ENCODE measurements at places on chromosomes 6 and 20.

GRCh38 chr20:34673412-34673811, 3.5 kb downstream of the PIGU start:
- no peak for DNase-seq

- no peak for DNase-seq
These were observed 50.9 kb downstream of the MAP7 start for GRCh38 chr6:136499370-136499769.

DNA sequence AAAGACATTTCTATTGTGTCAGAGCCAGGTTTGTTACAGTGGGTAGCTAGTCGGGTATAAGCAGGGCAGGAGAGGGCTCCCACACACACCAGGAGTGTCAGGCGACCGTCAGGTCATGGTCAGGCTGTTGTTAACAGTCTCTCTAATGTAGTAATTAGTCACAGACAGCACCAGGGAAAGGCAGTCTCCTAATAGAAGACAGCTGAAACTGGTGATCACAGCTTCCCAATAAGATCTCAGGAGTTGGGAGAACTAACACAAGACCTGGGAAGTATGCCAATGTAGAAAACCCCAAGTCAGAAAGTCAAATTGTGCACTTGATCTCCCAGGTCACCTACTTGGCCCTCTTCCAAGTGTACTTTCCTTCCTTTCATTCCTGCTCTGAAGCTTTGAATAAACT, 53.0 kb upstream of the GPR6 start:
- no peak for DNase-seq

DNA sequence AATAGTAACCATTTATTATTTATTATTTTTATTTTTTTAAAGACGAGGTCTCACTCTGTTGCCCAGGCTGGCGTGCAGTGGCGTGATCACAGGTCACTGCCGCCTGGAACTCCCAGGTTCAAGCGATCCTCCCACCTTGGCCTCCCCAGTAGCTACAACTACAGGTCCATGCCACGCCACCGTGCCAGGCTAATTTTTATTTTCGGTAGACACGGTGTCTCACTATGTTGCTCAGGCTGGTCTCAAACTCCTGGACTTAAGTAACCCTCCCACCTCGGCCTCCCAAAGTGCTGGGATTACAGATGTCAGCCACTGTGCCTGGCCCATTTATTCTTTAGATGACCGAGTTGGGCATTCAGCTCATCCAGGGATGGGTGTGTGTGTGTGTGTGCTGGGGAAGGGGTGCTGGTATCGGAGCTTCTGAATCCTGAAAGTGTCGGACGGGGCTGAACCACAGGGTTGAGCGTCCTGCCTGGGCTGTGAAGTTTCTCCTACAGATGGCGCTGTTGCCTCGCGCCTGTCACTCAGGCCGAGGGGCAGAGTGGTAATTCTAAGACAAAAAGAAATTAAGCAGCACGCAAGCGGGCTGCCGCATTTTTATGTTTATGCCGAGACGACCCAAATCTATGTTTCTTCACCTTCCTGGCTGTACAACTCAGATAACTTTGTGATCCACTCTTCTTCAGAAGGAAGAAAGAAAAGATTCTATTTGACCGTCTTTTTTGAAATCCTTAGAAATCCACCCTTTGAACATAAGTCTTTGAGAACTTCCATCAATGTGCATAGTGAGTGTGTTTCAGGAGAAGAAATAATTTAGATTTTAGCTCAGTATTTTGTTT, 252.8 kb downstream of the CDH26 start:
- DNase-seq: no peak

- peak; percentile 89 for DNase-seq
These were observed 85.1 kb upstream of the PTPN1 start for GRCh38 chr20:50425076-50425475.

GRCh38 chr20:48957533-48957932, 36.0 kb downstream of the ARFGEF2 start:
- DNase-seq: no peak

GRCh38 chr6:97240222-97240621, 42.8 kb downstream of the MMS22L start:
- no peak for DNase-seq

- DNase-seq: no peak
These were observed 635 bp downstream of the SLC35B3 start for GRCh38 chr6:8434727-8435092.

GRCh38 chr6:155399745-155400653, 55.6 kb downstream of the NOX3 start:
- DNase-seq: no peak

- no peak for DNase-seq
These were observed 1.0 kb upstream of the MTG2 start for GRCh38 chr20:62181808-62182207.

DNA sequence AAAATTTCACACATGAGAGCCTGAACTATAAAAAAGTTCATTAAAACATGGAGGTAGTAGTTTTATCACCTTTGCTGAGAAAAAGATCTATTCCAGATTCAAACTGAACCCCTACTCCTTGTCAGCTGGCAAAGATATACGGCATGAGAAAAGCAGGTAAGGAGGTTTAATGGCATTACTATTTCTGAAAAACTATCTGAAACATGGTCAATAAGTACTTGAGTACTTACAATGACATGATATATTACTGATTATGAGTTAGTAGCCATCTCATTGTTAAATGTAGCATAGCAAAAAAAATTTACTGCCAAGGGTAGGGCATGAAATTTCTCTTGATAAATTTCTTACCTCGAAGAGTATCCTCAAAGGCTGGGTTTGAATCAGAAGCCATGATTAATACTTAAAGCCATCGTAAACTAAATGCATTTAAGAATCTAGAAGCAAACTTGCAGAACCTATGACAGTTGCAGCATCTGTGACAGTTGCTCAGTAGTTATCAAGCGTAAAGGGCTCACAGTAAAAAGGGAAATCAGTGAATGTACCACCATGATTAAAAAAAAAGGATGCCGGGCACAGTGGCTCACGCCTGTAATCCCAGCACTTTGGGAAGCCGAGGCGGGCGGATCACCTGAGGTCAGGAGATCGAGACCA, 8.7 kb downstream of the SLC17A5 start:
- no peak for DNase-seq

- DNase-seq: no peak
These were observed 4.6 kb downstream of the AFDN start for GRCh38 chr6:167831281-167831828.

DNA sequence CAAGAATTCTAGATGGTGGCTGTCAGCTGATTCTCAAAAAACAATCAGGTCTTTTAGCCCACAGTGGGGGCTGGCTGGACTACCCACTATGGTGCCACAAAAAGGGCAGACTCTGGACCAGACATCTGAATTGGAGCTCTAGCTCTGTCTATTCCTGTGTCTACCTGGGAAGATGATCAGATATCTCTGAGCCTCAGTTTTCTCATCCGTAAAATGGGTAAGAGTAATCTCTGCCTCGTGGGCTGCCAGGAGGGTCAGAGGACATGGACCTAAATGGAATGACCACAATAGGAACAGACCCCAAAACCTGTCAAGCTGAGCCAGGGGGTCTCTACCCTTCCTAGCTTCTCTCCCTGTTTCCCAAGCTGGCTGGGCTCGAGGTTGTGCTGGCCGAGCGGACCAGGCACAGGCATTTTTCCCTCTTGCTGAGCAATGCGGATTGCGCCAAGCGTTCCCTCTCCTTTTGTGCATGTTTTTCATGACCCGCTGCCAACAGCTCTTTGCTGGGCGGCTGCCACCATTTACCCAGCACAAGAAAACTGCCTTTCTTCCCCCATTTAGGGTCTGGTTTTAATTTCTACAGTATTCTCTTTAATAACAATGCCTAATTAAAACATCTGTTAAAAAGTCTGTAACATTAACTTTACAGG, 74.7 kb upstream of the MAFB start:
- no peak for DNase-seq

DNA sequence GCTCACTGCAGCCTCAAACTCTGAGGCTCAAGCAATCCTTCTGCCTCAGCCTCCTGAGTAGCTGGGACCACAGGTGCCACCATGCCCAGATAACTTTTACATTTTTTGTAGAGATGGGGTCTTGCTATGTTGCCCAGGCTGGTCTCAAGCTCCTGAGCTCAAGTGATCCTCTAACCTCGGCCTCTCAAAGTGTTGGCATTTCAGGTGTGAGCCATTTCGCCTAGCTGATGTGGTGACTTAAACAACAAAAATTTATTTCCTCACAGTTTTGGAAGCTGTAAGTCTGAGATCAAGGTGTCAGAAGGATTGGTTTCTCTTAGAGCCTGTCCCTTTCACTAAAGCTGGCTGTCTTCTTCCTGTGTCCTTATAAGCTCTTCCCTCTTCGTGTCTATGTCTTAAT, 15.0 kb upstream of the JARID2 start:
- DNase-seq: no peak

- no peak for DNase-seq
These were observed 194.2 kb downstream of the JARID2 start for GRCh38 chr6:15440040-15440439.

DNA sequence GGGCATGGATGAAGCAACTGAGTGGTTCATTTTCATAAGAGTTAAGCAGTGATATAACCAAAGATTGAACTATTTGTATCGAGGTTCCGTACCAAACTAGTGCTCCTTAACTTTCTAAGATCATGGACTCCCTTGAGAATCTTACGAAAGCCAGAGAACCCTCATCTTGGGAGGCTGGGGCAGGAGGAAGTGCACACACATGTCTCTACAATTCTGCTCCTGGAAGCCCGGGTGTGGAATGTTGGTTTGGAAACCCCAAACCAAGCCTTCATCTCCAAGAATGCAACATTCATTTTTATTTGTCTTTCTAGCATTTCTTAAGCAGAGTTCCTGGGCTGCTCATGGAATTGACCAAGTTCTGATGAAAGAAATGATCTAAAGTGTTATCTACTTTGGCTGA, 250.5 kb upstream of the PRND start:
- no peak for DNase-seq
